Endothelial cell (in vitro differentiated cells): ENCODE measurements at places on chromosomes 12 and 14. TPM values are rescaled to one million over a fixed set of nuclear protein-coding genes. Genes with fewer than 3 reads are reported as not detected.

DNA sequence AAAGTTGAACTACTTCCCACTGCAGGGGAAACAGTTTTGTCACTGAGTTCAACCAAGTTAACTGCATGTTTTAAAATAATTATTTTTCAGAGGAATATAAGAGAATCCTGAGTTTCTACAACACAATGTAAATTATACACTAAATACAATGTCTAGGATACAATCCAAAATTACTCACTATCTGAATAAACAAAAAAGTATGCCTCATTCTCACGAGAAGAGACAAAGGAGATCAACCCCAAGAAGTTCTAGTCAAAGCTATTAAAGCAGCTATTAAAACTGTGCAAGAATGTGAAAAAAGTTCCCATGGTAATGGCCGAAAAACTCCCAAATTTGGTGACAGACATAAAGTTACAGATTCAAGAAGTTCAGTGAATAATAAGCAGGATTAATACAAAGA lies 8.8 kb upstream of the KCNK13 start:
- H3K36me3 ChIP-seq: no peaks in the 10 kb centered on the region
- H3K27ac ChIP-seq: no peak overlapping the region
- peaks cover 3% of the 10 kb centered on the region for H3K4me1 ChIP-seq
- no peak for DNase-seq
- no peak overlapping the region for H3K4me3 ChIP-seq

DNA sequence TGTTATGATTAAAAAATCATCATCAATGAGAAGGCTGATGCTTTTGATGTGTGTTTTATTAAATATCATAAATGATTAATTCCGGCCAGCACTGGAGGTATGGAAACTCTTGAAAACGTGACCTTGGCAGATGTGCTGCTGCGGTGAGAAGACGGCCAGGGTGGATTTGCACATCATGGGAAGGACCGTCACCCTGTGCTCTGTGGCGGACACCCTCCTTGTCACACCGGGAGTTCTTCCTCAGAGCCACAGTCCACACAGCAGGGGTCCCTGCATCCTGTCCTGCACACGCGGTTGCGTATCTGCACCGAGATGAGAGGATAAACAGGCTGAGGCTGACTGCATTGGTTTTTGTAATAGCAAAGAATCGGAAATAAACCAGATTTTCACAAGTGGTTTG lies 33.5 kb downstream of the FZD10 start:
- no peak overlapping the region for H3K4me3 ChIP-seq
- peaks cover 9% of the 10 kb centered on the region for H3K36me3 ChIP-seq
- no peaks in the 10 kb centered on the region for H3K4me1 ChIP-seq
- H3K27me3 ChIP-seq: no peaks in the 10 kb centered on the region

DNA sequence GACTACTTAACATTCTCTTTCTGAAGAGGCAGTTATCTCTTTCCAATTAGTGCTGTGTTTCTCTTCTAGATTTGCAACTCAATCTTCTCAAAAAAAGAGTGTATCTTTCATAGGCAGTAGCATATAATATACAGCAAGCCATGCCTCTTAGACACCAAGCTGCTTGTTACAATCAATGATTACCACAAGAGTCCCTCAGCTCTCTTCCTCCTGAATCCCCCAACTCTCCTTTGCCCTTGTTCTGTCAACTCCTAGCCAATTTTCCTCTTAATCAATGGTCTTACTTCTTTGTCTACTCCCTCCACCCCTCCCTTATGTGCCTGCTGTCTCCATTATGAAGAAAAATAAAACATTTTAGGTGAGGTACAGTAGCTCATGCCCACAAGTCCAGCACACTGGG lies 2.6 kb downstream of the TMTC1 start:
- peaks cover 5% of the 10 kb centered on the region for H3K27me3 ChIP-seq
- DNase-seq: no peak
- H3K36me3 ChIP-seq: no peaks in the 10 kb centered on the region
- no peak overlapping the region for H3K27ac ChIP-seq
- H3K4me1 ChIP-seq: peaks cover 3% of the 10 kb centered on the region

- H3K36me3 ChIP-seq: no peaks in the 10 kb centered on the region
- H3K27ac ChIP-seq: no peak overlapping the region
- H3K27me3 ChIP-seq: peaks cover 4% of the 10 kb centered on the region
- H3K4me3 ChIP-seq: no peak overlapping the region
- H3K4me1 ChIP-seq: peaks cover 16% of the 10 kb centered on the region
These were observed 10.0 kb upstream of the CDC42BPB start for GRCh38 chr14:103067231-103067954.

GRCh38 chr14:32491416-32492016 lies 162.4 kb downstream of the AKAP6 start:
- no peaks in the 10 kb centered on the region for H3K27me3 ChIP-seq
- no peaks in the 10 kb centered on the region for H3K36me3 ChIP-seq
- H3K27ac ChIP-seq: no peak overlapping the region

GRCh38 chr14:66043921-66044320 lies 442.2 kb upstream of the CCDC196 start:
- no peak overlapping the region for H3K27ac ChIP-seq
- no peak for DNase-seq
- peaks cover 14% of the 10 kb centered on the region for H3K36me3 ChIP-seq
- H3K27me3 ChIP-seq: no peaks in the 10 kb centered on the region
- H3K4me1 ChIP-seq: peaks cover 13% of the 10 kb centered on the region

GRCh38 chr14:104332634-104333270 lies 194.4 kb downstream of the KIF26A start:
- H3K36me3 ChIP-seq: no peaks in the 10 kb centered on the region
- peaks cover 3% of the 10 kb centered on the region for H3K4me1 ChIP-seq
- no peak overlapping the region for H3K27ac ChIP-seq
- no peak for DNase-seq
- H3K4me3 ChIP-seq: no peak overlapping the region

The E2F7 gene
- 6.2 TPM for total RNA-seq

The MAP3K9 gene
- total RNA-seq: 8.6 TPM
